Trophoblast cell (in vitro differentiated cells and primary cell): ENCODE measurements at places on chromosomes 12 and 14.

GRCh38 chr12:109126784-109127183, 10.4 kb downstream of the ACACB start:
- no peak for DNase-seq

GRCh38 chr12:13463189-13463588, 266.7 kb downstream of the EMP1 start:
- no peak for DNase-seq

DNA sequence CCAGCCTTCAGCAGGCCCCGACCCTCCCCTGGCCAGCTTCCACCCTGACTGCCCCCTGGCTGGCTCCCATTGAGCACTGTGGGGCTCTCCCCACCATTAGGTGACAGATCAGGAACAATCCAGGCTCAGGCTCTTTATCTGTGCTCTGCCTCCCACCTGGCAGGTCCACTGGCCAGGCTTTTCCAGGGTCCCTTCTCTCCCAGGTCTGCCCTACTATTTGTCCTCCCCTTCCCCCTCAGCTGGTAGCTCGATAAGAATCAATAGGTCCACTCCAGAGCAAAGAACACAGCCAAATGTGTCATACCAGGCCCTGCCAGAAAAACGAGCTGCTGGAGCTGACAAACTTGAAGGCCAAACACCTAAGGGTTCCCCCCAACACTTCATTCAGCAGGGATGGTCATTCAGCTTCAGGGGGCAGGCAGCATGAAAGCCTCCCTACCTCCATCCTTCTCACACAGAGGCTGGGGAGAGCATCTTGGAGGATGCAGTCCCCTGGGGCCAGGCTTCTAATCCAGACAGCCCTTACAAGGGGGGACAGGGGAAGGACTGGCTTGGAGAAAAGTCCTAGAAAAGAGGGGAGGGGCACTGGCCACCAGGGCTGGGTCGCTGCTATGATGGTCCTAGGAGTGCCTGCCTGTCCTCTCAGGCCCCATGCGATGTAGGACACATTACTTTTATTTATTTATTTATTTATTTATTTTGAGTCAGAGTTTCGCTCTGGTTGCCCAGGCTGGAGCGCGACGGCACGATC, 1.9 kb upstream of the KRT18 start:
- DNase-seq: peak; percentile 56

DNA sequence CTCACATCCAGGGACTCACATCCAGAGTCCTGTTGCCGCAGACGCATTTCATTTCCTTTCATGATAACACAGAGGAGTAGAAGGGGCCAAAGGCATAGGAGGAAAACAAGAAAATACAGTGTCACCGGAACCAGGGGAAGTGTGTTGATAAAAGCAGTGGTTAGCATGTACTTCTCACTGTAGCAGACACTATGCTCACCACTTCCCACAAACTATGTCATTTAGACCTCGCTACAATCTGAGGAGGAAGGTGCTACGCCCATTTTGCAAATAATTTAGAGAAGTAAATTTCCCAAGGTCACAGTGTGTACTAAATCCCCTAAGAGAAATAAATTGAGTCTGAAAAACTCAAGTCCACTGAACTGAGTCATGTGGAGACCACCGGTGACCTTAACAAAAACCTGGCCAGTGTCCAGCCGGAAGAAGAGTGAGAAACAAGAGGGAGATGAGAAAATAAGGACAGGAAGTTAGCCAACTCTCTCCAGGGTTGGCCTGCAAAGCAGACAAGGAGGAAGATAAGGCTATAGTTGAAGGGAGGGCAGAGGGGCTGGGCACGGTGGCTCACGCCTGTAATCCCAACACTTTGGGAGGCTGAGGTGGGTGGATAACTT, 25.8 kb upstream of the TMCC3 start:
- peak; percentile 31 for DNase-seq

GRCh38 chr14:104773505-104774452, 20.8 kb downstream of the SIVA1 start:
- DNase-seq: no peak

DNA sequence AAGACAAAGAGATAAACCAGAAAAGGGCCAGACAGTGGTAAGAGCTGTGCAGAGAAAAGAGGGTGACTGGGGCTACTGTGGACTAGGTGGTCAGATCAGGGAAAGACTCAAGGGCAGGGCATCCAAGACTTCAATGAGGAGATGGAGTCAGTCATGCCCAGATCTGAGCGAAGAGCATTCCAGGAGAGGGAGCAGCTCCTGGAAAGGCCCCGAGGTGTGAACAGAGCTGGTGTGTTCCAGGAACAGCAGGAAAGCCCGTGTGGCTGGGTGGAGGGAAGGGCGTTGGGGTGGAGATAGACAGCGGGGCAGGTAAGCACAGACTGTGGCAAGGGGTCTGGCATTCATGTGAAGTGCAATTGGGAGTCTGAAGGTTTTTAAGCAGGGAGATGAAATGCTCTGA, 16.8 kb downstream of the TTC7B start:
- peak; percentile 49 for DNase-seq

DNA sequence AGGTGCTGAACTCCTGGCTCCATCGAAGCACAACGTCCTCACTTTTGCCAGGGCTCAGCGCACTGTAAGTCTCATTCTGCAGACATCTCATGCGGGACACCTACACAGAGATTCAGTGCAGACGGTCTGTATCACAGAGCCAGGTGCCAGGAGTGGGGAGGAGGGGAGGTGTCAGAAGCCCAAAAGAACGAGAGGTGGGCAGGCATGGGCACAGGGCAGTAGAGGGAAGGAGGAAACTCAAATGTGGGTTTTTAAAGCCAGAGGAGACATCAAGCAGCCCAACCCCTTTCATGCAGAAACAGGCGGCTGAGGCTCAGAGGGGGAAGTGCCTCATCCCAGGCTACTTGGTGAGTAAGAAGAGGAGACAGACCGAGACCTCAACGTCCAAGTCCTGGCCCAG, 2.5 kb upstream of the LPAR5 start:
- no peak for DNase-seq

DNA sequence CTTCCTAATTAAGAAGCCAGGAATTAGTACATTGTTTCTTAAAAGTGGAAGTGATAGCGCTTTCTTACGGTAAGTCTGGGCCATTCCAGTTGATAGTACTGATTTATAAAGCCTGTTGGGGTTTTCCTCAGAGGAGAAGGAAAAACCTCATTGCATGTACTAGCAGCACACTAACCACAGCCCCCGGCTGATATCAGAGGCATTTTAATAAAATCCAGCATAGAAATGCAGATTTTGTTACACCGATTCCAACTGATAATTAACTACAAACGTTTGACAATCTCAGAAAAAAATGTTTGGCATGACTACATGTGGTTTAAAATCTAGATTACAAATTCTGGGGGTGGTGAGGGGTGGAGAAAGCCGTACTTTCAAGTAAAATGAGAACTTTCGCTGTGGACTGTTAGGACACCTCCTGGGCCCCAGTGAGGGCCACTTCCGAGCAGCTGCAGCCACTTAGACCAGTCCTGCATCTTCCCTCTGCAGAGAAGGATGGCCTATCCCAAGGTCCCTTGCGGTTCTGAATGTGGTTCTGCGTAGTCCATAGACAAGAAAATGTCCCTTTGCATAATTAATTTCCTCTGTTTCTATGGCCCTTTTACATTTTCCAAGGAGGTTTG, 374.4 kb downstream of the NUAK1 start:
- DNase-seq: no peak

DNA sequence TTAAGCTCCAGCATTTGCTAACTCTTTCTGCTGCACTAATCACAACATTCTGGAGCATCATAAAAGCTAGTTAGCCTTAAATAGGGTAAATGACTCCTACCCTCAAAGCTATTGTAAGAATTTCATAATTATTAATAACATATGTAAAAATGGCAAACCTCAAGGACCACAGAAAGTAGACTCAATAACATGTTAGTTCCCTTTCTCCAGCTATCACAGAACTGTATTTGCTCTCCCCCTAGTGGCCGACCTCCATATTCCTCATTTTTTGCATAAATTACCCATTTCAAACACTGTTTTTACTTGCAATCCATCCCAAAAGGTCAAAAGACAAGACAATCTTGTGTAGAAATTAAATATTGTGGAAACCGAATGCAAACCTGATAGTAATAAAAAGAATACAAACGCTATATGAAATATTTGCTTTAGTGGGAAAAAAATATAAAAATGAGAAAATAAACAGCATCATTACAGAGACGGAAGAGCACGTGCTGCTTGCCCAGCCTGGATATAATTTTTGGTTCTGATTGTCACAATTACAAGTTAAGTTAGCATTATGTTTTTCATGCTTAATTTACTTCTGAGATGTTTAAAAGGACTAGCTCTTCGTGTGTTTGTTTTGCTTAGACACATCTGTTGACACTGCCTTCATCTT, 97.9 kb downstream of the RERGL start:
- DNase-seq: peak; percentile 71

DNA sequence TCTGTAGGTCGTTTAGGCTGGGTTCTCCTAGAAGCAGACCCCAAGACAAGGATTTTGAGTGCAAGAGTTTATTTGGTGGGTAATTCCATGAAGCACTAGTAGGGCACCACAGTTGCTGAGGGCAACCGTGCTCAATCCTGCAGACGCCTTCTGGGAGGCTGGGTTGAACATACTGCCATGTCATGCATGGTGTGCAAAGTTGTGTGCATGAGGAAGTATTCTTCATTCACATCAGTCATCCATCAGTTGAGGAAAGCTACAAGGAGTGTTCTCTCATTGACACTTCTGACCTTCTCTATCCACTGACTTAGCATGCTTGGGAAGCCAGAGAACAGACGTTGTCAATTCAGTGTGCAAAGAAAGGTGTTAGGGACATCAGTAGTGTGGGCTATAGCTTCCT, 179.2 kb downstream of the PTPN11 start:
- DNase-seq: no peak

- peak; percentile 60 for DNase-seq
Measured at GRCh38 chr12:6539707-6540134, 5.4 kb downstream of the GAPDH start.

DNA sequence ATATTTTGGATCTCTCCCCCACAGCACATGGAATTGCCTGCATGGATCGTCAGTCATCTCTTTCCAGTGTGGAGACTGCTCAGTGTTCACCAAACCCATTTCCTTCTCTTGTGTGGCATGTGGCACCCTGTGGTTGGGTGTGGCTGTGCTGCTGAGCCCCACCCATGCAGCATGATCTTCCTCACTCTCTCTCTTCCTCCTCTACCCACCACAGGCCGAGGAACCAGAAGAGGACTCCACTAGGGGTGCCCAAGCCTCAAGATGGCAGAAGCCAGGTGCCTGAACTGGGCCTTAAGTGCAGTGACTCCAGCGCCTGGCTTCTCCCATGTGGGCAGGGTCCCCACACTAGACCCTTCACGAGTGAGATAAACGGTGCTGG, 66.8 kb upstream of the GPR68 start:
- no peak for DNase-seq

DNA sequence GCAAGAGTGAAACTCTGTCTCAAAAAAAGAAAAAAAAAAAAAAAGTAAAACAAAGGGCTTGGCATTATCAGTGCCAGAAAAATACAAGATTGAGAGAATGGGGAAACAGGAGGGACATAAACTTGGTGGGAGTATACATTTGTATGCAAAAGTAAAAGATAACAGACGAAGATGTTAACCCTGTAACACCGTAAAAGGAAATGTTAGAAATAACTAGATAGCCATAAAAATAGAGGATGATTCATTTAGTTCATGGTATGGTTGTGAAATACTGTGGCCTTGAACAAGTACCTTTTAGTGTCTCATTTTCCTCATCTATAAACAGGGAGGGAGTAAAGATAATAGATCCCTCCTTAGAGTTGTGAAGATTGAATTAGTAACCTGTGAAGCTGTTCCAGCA, 33.3 kb downstream of the ATP2A2 start:
- peak; percentile 67 for DNase-seq

DNA sequence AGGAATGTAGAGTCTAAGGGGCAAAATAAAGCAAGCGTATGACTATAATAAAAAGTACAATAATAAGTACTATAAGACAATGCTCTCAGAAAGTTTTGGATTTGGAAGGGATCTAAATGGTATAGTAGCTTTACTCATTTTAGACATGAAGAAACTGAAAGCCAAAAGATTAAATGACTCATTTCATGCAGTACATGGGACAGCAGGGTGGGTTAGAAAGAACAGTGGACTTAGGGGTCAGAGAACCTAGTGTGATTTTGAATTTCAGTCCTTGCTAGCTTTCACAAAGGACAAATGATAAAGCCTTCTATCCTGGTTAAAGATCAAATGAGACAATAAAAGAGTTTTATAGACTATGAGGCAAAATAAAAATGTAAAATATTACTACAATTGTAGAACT, 6.8 kb upstream of the LEMD3 start:
- DNase-seq: no peak

DNA sequence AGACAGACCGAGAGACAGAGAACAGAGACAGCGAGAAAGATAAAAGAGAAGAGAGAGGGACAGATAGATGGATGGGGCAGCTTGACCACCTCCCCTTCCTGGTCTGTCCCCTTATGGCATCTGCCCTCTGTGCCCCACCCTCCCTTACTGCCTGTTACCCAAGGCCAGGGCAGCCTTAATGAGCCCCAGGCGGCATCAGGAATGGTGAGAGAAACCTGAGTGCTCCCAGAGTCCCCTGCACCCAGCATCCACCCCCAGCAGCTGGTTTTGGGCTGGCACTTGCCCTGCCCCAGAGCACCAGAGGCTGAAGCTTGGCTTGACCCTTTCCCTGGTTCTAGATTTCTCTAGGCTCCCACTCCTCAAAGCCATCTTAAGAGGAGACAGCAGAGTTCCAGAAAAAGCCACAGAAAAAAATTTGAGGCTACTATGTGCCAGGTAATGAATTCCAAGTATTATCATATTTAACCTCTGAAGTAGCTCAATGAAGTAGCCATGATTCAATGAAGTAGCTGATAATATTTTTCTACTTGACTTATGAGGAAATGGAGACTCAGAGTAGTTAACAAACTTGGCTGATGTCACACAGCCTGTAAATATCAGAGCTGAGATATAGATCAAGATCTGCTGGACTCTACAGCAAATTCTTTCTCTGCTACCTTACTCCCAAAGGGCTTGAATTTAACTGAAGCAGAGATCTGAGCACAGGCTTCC, 2.0 kb upstream of the ZNF385A start:
- DNase-seq: peak; percentile 63

DNA sequence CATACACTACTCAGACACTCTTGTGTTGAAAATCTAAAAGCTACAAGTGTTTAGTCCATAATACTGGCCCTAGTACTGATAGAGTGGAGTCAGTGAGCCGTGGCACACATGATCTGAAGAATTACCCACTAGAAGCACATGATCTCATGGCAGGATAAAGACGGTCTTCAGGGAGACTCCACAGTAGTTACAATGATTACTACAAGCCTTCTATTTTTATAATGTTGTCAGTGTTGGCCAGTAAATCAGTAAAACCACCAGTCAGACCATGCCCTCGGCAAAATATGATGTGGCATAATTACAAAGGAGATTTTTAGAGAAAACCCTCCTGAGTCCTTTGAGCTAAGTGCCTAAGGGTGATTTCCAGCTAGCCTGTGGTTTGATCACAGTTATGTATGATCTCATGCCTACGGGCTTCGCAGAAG, 114.9 kb downstream of the PDZRN4 start:
- no peak for DNase-seq

GRCh38 chr14:68232300-68233055, 412.9 kb downstream of the RAD51B start:
- DNase-seq: peak; percentile 75

- DNase-seq: no peak
Measured at GRCh38 chr12:69210661-69211060, 28.7 kb upstream of the CPSF6 start.

GRCh38 chr12:72748971-72749370, 476.8 kb downstream of the TRHDE start:
- no peak for DNase-seq

- DNase-seq: no peak
Measured at GRCh38 chr14:54840336-54840735, 62.3 kb downstream of the GCH1 start.
